ENCODE measurements at places on chromosomes 11 and 22. TPM values are rescaled to one million over a fixed set of nuclear protein-coding genes. Genes with fewer than 3 reads are reported as not detected.

- H3K4me1 ChIP-seq, result no peaks in the 10 kb centered on the region
- H3K27ac ChIP-seq, result no peak overlapping the region
- H3K4me3 ChIP-seq, result no peak overlapping the region
Measured at GRCh38 chr22:50347157-50347556, 4.0 kb downstream of the PPP6R2 start.

DNA sequence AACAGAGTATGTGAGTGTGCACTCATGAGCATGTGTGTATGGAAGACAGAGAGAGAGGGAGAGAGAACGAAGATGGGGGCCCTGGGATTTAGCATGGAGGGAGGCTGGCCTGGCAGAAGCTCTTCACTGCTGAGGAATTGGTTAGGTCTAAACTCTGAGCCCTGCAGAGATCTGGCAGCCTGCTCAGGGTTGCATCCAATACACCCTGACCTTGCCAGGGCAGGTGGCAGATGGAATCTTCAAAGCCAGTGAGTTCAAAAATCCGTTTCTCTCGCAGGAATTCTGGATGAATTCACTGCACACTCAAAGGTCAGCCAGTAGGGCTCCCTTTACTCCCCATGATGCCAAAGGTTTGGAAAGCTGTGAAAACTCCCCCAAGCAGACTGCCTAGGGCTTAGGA lies 61.4 kb upstream of the OLFML1 start:
- H3K4me3 ChIP-seq, result no peak overlapping the region
- H3K4me1 ChIP-seq, result no peaks in the 10 kb centered on the region
- H3K27me3 ChIP-seq, result no peaks in the 10 kb centered on the region
- DNase-seq, result no peak
- no peaks in the 10 kb centered on the region for H3K36me3 ChIP-seq
- no peak overlapping the region for H3K27ac ChIP-seq

GRCh38 chr11:5257296-5257695 lies 2.7 kb upstream of the HBG2 start:
- no peaks in the 10 kb centered on the region for H3K27me3 ChIP-seq
- peaks cover 16% of the 10 kb centered on the region for H3K36me3 ChIP-seq
- H3K4me1 ChIP-seq, result peaks cover 9% of the 10 kb centered on the region
- H3K4me3 ChIP-seq, result no peak overlapping the region
- DNase-seq, result no peak
- no peak overlapping the region for H3K27ac ChIP-seq

- DNase-seq, result peak; percentile 90
- peaks cover 18% of the 10 kb centered on the region for H3K4me1 ChIP-seq
- no peak overlapping the region for H3K4me3 ChIP-seq
- H3K27ac ChIP-seq, result peak overlapping the region; percentile 24
- peaks cover 5% of the 10 kb centered on the region for H3K27me3 ChIP-seq
Measured at GRCh38 chr22:20885557-20886323, 26.9 kb downstream of the SNAP29 start.

DNA sequence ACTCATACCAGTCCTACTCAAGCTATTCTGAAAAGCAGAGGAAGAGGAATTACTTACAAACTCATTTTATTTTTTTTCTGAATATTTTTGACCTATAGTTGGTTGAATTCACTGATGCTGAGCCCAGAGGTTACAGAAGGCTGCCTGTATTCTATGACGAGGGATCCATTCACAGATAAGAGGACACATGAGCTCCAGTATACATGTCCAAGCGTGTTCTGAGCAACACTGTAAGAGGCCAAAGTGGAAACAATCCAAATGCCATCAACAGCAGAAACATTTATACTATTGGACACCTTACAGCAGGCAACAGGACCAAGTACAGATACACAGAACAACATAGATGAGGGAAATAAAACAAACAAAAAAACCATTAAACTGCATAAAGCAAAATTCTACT lies 10.3 kb downstream of the KDM4E start:
- H3K4me1 ChIP-seq, result no peaks in the 10 kb centered on the region
- H3K4me3 ChIP-seq, result no peak overlapping the region
- no peaks in the 10 kb centered on the region for H3K36me3 ChIP-seq

DNA sequence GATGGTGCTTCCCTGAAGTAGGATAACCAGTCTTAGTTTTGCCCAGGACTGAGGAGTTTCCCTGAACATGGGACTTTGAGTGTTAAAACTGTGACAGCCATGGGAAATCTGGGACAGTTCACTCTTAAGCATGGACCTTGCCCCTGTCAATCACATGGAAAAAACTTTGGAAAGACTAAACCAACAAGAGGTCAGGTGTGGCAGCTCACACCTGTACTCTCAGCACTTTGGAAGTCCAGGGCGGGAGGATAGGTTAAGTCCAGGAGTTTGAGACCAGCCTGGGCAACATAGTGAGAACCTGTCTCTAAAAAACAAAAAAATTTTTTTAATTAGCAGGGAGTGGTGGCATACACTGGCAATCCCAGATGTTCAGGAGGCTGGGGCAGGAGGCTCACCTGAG lies 3.3 kb upstream of the AMBRA1 start:
- no peak overlapping the region for H3K27ac ChIP-seq
- no peaks in the 10 kb centered on the region for H3K4me1 ChIP-seq
- H3K4me3 ChIP-seq, result no peak overlapping the region

DNA sequence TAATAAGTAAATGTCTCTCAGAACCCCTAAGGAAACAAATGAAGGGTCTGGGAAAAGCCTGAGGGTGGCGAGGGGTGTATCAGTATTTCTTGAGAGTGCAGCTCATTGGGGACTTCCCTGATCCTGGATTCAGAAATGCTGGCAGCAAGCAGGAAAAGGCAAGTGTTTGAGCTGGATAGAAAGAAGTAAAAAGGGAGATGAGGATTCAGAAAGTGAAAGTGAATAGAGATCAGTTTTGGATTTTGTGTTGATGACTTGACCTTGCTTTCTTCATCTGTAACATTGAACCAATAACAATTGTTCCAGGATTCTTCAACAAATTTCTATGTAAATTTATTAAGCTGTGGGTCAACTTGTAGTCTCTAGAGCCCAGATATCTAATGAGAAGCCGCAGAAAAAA lies 66.9 kb upstream of the CTSC start:
- H3K4me1 ChIP-seq, result no peaks in the 10 kb centered on the region
- no peaks in the 10 kb centered on the region for H3K36me3 ChIP-seq
- H3K4me3 ChIP-seq, result no peak overlapping the region
- H3K27me3 ChIP-seq, result no peaks in the 10 kb centered on the region

DNA sequence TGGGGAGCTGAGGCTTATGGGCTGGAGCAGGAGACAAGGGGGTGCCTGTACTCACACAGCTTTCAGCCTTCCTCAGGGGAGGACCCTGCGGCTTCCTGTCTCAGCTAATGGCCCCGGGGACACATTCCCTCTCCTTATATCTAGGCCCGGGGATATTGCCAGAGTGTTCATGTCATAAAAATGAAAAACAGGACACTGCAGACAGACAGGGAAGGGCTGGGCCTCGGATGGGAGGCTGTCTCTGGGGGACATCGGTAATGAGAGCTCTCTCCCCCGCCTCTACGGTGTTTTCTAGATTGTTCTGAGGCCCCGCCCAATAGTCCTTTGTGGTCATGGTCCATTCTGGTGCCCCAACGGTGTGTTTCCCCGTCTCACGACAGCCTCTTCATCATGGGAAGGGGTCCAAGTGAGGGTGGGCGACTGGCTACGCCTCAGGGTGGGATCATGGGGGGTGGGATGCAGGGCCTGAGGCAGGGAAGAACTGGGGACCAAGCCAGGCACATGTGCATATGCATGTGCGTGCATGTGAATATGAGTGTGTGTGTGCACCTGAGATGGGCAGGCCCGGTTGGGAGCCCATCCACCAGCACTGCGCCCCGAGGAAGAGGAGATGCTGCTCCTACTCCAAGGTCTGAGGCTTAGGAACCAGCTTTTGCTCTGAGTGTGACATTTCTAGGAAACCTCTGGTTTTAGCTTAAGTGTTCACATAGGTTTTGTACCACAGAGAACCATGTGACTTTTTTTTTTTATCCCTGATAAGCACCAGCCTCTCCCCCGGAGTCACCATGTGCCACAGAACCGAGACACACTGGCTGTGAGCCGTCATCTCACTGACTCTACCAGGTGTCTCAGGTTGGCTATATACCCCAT lies 5.3 kb downstream of the ARVCF start:
- DNase-seq, result peak; percentile 13
- H3K27me3 ChIP-seq, result peaks cover 2% of the 10 kb centered on the region
- H3K27ac ChIP-seq, result no peak overlapping the region
- H3K36me3 ChIP-seq, result no peaks in the 10 kb centered on the region
- H3K4me1 ChIP-seq, result peaks cover 14% of the 10 kb centered on the region

DNA sequence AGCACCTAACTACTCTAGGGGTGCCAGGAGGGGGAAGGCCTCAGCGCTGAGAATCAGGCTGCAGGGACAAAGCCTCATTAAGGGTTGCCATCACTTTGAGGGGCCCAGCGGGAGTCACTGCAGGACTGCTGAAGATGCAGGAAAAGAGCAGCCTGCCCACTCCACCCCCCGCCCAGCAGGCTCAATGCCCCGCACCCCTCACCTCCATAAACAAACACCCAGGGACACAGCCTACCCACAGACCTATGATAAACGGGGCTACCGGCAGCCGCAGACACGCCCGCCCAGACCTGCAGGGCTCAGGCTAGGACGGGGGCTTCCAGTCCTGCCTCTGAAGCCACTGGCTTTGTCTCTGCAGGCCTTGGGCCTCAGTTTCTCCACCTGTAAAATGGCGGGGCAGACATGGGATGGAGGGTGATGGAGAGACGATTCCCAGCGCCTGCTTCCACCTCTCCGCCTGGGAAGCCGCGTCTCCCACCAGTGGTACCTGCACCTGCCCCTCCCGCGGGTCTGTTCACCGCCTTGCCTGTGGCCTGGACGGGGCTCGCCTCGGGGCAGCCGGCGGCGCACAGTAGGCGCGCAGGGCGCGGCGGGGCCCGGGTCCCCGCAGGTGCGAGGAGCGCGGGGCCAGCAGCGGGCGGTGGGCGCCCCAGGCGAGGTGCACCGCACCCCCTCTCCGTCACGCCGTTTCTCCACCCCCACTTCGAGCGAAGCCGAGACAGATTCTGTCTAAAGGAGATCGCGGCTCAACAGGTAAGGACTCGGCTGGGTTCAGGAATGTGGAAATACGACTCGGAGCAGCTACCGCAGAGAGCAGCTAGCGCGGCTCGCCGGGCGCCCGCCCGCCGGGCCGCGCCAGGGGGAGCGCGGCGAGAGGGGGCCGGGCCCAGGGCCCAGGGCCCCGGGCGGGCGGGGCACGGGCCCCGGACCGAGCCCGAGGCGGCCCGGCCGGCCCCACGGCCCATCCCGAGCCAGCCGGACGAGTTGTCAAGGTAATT lies 1.5 kb downstream of the WNT7B start:
- H3K4me1 ChIP-seq, result peaks cover 3% of the 10 kb centered on the region
- no peak for DNase-seq
- H3K27ac ChIP-seq, result no peak overlapping the region
- H3K4me3 ChIP-seq, result peak overlapping the region; percentile 42
- H3K27me3 ChIP-seq, result peaks cover 25% of the 10 kb centered on the region
- no peaks in the 10 kb centered on the region for H3K36me3 ChIP-seq

DNA sequence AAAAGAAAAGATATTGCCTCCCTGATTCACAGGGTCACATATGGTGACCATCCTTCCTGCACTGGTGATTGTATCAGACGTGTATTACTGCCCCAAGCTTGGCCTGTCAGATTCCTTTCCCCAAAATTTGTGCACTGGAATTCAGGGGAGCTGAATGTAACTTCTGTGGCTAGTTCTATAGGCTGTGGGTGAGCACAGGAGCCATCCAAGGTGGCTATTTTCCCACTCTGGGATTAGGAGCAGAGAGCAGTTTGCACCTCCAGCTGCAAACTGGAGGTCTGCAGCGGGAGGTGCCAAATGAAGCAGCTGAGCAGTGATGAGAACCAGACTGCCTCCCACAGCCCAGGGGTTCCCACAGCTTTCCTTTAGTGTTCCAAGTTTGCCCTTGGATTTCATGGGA lies 124.2 kb upstream of the PITPNB start:
- DNase-seq, result no peak
- peaks cover 8% of the 10 kb centered on the region for H3K36me3 ChIP-seq
- no peak overlapping the region for H3K27ac ChIP-seq
- H3K4me1 ChIP-seq, result peaks cover 2% of the 10 kb centered on the region

DNA sequence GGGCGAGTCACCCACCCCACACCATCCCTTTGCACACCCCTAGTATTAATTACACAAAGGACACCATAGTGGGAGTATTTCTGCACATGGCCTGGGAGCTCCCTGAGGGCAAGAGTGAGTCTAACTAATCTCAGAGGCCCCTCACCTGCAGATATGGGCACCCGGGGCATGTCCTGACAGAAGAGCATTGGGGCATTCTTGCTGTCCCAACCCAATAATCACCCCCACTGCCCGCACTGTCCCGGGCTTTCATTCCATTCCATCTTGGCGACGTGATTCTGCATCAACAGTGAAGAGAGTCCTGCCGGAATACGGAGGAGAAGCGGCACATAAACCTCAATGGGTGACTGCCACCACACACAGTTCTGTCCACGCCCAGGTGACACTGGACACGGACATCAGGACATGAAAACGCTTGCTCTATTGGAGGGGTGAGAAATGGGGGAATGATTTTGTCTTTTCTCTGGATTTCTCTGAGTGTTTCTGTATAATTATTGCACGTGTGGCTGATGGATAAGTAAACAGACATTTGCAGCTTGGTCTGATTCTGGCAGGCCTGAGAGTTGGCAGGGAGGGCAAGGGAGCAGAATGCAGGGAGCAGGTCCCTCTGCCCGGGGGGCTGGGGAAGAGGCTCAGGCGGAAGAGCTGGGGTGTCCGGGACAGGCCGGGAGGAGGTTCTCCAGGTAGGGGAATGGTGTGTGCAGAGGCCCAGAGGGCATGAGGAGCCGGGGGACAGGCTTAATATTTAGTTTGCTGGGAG lies 38.2 kb downstream of the SCUBE1 start:
- H3K27me3 ChIP-seq, result peaks cover 17% of the 10 kb centered on the region
- no peak overlapping the region for H3K27ac ChIP-seq
- peaks cover 2% of the 10 kb centered on the region for H3K36me3 ChIP-seq
- peaks cover 37% of the 10 kb centered on the region for H3K4me1 ChIP-seq
- H3K4me3 ChIP-seq, result no peak overlapping the region

- DNase-seq, result no peak
- no peak overlapping the region for H3K4me3 ChIP-seq
- peaks cover 8% of the 10 kb centered on the region for H3K27me3 ChIP-seq
- peak overlapping the region; percentile 43 for H3K27ac ChIP-seq
- H3K4me1 ChIP-seq, result peaks cover 7% of the 10 kb centered on the region
- H3K36me3 ChIP-seq, result peaks cover 4% of the 10 kb centered on the region
Measured at GRCh38 chr22:38751422-38752346, 4.1 kb downstream of the SUN2 start.

- H3K4me1 ChIP-seq, result no peaks in the 10 kb centered on the region
- DNase-seq, result no peak
- H3K27ac ChIP-seq, result no peak overlapping the region
- no peaks in the 10 kb centered on the region for H3K36me3 ChIP-seq
- H3K27me3 ChIP-seq, result no peaks in the 10 kb centered on the region
Measured at GRCh38 chr11:74169738-74170458, 904 bp downstream of the C2CD3 start.

DNA sequence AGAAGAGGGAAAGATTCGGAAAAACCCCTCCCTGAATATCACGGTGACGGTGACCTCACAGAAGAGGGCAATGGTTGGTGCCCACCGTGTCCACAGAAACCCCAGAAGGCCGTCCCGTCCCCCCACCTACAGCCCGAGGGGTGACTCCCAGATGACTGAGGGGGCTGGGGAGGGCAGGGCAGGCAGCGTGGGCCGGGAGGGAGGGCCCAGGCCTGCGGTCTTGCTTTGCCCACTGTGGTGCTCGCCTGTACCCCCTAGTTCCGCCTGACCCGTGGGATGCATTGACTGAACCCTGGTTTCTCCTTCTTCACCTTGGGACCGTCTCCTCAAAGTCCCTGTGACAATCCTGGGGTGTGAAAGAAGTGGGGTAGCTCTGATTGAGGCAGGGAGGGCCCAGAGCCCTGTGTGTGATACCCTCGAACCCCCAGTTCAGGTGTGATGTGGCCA lies 526.7 kb downstream of the BRD1 start:
- no peak overlapping the region for H3K27ac ChIP-seq
- no peaks in the 10 kb centered on the region for H3K36me3 ChIP-seq
- H3K4me1 ChIP-seq, result no peaks in the 10 kb centered on the region
- DNase-seq, result no peak
- H3K4me3 ChIP-seq, result no peak overlapping the region

LUZP2 gene
- total RNA-seq, result 0.96 TPM

SULT4A1 gene
- 79.5 TPM for total RNA-seq
